Fibroblast of skin of right quadriceps (primary cell): ENCODE measurements at places on chromosomes 1 and 21.
A peak's percentile ranks its signal among the peaks of the same experiment; 100 is the strongest.

DNA sequence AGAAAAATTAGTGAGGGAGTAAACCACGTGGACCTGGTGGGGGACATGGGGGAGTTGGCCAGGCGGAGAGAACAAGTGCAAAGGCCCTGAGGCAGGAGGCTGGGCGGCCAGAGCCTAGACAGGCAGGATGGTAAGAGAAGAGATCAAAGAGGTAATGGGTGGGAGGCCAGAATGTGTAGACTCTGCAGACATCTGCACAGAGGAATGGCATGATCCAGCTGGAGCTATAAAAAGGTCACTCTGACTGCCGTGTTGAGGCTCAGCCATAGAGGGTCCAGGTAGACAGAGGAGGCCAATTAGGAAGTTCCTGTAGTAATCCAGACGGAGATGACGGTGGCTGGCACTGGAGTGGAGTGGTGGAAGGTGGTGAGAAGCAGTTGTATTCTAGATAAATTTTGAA lies 3.6 kb downstream of the H6PD start:
- no peak for DNase-seq

GRCh38 chr1:165288350-165289120 lies 68.0 kb downstream of the LMX1A start:
- peak; percentile 10 for DNase-seq

GRCh38 chr21:33051925-33052324 lies 18.0 kb upstream of the OLIG1 start:
- no peak for DNase-seq

GRCh38 chr1:153560771-153561465 lies 4.7 kb downstream of the S100A2 start:
- no peak for DNase-seq

DNA sequence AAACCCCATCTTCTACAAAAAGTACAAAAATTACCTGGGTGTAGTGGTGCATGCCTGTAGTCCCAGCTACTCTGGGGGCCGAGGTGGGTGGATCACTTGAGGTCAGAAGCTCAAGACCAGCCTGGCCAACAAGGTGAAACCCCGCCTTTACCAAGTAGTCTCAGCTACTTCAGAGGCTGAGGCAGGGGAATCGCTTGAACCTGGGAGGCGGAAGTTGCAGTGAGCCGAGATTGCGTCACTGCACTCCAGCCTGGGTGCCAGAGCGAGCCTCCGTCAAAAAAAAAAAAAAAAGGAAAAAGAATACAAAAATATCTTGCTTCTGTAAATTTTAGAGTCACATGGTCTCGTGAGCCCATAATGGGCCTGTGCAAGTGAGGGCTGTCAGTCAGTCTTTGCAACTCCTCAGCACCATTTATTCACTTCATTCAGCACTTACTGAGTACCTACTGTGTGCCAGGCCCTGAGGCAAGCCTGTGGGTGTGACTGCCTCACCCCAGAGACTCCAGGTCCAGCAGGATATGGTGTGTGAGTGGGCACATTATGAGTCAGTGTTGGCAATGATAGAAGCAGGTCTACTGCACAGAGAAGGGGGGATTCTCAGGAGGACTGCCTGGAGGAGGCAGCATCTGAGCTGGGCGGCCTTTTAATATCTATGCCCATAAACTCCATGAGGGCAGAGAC lies 46.8 kb upstream of the TARDBP start:
- no peak for DNase-seq

GRCh38 chr1:40155135-40155534 lies 6.1 kb upstream of the RLF start:
- no peak for DNase-seq

- DNase-seq: no peak
Measured at GRCh38 chr1:236951672-236952071, 52.6 kb downstream of the MT1HL1 start.

- no peak for DNase-seq
Measured at GRCh38 chr1:162144853-162145252, 75.4 kb downstream of the NOS1AP start.

- DNase-seq: peak; percentile 12
Measured at GRCh38 chr1:236421022-236421421, 26.9 kb downstream of the EDARADD start.

- DNase-seq: no peak
Measured at GRCh38 chr1:243733670-243734307, 116.3 kb downstream of the AKT3 start.

GRCh38 chr1:57102561-57103326 lies 136.9 kb upstream of the C8B start:
- DNase-seq: no peak

GRCh38 chr1:185776522-185776921 lies 42.3 kb downstream of the HMCN1 start:
- peak; percentile 62 for DNase-seq

- no peak for DNase-seq
Measured at GRCh38 chr1:187042538-187042937, 213.8 kb downstream of the PLA2G4A start.

DNA sequence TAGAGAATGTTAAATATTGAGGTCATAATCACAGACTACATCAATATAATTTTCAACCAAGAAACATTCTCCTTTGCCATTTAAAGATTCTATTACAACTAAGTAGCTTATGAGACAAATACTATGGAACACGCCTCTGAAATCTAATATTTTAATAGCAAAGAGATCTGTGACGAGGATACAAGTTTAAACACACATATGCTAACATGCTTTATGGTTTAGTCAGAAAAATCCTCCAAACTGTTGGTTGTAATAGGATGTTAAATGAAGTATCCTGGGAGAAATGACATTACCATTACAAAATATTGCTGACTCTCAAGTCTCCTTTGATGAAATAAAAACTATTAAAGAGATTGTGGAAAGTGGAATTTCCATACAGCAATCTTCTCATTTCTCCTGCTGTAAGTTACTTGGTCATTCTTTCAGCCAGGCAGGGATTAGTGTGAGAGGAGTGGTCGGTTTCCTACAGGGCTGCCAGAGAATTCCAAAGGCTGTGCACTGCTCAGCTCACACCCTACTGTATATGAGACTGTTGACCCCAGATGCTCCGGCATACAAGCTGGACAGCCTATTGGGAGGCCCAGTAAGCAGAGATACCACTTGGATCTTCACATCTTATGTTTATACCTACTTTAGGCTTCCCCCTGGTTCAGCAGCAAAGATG lies 26.6 kb downstream of the SCYL3 start:
- peak; percentile 18 for DNase-seq

GRCh38 chr1:161989108-161989507 lies 34.6 kb downstream of the OLFML2B start:
- DNase-seq: peak; percentile 68

- no peak for DNase-seq
Measured at GRCh38 chr1:17149771-17150170, 30.5 kb upstream of the PADI2 start.

GRCh38 chr1:149844101-149844500 lies 55.3 kb upstream of the BOLA1 start:
- peak; percentile 52 for DNase-seq

- no peak for DNase-seq
Measured at GRCh38 chr1:199716729-199717128, 310.8 kb upstream of the NR5A2 start.

DNA sequence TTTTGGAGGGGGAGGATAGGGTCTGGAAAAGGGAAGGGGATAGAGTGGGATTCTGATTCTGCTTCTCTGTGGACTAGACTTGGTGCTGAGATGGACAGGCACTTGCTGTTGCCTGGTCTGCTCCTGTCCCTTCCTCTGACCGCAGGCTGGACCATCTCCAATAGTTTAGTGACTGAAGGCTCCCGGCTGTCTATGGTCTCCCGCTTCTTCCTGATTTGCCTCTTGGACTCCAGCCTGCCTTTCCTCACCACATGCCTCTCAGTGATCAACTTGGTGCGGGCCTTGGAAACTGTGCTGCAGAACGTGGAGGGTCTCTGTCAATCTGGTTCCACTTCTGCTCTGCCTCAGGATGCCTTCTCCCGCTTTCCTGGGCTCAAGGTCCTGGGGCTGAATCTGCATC lies 6.3 kb upstream of the ZSCAN20 start:
- no peak for DNase-seq

GRCh38 chr1:20380616-20381035 lies 90.0 kb downstream of the VWA5B1 start:
- DNase-seq: peak; percentile 94

GRCh38 chr1:10033359-10033845 lies 644 bp downstream of the UBE4B start:
- DNase-seq: no peak

- DNase-seq: no peak
Measured at GRCh38 chr1:222037720-222038119, 295.8 kb upstream of the DUSP10 start.

GRCh38 chr1:111127923-111128643 lies 11.8 kb downstream of the DRAM2 start:
- DNase-seq: no peak

- DNase-seq: no peak
Measured at GRCh38 chr1:23185381-23185780, 16.7 kb upstream of the LUZP1 start.

DNA sequence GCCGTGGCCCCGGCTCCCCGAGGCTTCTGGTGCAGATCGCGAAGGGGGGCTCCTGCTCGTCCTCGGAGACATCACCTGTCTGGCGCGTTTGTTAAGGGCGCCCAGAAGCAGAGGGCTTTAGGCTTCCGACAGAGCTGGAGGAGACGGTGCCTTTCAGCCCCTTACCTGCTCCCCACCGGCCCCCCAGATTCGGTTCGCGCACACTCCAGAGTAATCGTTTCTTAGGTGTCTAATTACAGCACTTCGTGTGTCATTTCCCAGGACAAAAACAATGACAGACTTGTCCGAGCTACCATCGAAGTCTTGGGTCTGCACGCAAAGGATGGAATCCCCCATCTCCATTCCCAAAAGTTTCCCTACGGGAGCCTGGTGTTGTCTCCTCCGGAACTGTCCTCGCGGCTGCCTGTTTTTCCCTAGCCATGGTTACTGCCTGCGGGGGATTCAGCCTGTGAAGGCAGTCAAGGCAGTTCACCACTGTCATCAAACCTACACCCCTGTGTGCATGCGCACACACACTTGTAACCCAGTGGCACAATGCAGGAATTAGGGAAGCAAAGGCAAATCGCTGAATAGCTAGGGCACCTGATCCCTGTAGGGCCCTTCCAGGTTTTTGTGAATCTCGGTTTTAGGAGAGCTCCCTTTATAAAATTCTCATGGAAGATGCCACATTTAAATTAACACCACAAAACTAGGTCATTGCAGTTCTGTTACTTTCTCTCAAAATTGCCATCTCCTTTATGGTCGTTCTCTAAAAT lies 738 bp upstream of the CDC42BPA start:
- peak; percentile 66 for DNase-seq

DNA sequence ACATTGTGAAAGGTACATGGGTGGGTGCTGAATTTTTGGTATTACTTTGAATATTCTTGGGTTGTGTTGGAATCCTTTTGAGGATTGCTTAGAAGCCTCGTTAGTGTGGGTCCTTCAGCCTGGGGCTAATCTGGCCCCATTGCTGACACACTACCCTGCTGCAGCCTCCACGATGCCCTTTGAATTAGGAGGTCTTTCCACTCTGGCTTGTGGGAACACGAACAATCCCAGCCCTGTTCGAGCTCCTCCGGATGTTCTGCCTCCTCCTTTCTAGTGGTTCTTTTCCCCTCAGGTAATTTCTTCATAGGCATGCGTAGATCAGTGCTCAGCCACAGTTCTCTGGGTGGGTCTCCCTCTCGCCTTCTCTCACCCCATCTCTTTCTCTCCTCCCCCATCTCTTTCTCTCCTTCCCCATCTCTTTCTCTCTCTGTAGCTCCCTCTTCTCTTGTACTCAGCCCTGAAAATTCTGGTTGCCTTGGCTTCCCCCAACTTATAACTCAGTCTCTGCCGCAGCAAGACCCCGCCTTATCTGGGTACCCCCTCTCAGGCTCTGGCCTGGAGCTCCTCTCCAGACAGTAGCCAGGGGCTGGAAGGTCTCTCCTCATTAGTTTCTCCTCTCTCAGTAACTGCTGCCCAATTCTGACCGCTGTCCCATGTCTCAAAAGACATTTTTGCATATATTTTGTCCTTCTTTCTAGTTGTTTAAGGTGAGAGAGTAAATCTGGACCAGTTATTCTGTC lies 46.0 kb upstream of the SLC19A1 start:
- DNase-seq: no peak

DNA sequence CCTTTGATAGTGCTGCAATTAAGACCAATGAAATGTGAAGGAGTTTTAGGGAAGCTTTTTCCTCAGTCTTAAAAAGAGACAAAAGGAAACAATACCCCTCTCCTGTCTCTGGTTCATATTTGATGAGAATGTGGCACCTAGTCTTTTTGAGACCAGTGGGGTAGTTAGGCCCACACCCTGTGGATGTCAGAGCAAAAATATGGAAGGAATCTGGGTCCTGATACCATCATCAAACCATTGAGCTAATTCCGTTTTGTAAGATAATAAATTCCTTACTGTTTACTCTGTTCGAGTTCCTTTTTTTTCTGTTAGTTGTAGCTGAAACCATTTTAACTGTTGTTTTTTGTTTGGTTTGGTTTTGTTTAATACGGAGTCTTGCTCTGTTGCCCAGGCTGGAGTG lies 33.3 kb downstream of the PTPRC start:
- peak; percentile 93 for DNase-seq

DNA sequence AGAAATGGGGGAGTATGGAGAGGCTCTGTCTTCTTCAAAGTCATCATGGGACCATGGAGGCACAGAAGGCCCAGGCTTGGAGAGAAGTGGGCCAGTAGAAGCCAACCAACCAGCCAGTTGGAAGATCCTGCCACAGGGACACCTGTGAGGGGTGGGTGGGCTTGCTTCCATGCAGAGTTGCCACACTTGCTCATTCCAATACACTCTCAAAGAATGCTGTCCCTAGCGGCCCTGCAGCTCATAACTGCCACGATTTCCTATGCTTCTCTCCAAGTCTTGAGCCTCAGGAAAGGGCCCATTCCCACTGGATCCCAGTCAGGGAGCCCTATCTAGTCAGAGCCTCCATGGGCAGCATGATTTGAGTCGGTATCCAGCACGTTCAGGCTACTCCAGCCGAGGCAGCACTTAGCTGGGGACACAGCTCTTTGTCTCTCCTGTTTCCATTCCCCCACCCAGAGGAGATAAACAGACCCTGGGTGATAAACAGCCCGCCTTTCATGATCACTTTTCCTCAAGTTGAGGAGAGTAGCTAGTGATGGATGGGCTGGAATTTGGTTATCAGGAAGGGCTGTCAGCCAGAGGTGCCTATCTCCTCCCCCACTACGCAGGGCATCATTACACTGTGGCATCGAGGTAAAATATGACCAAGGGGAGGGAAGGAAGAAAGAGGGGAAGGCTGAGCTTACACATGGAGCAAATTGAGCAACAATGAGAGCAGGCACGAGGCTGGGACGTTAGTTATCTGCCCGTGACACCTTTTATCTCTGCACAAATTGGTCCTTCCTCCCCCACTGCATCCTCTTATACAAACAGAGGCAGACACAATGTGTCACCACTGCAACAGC lies 64.6 kb downstream of the ERI3 start:
- no peak for DNase-seq

GRCh38 chr1:40381268-40382107 lies 8.0 kb downstream of the SMAP2 start:
- no peak for DNase-seq
